Right forelimb (tissue), 1 donor: ENCODE measurements at places on chromosomes 11 and 22.
A peak's percentile ranks its signal among the peaks of the same experiment; 100 is the strongest.

DNA sequence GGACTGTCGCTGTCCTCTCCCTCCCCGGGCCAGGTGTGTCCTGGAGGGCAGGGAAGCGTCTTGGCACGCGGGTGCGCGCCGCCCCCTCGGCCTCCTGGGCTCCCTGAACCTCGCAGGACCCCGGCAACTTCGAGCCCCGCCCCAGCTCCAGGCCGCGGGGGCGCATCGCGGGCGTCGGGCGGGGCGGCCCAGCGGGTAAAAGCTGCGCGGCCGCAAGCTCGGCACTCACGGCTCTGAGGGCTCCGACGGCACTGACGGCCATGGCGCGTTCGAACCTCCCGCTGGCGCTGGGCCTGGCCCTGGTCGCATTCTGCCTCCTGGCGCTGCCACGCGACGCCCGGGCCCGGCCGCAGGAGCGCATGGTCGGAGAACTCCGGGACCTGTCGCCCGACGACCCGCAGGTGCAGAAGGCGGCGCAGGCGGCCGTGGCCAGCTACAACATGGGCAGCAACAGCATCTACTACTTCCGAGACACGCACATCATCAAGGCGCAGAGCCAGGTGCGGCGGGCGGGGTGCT lies at the start of gene CST6:
Gene CST6, plus strand, starts transcription at position 224 of the 519 bp plus-strand sequence. Its CDS starts 37 bp downstream, at position 261.
- no peak for DNase-seq

- DNase-seq = no peak
Measured at GRCh38 chr11:111531687-111532364, 8.7 kb upstream of the LAYN start.

DNA sequence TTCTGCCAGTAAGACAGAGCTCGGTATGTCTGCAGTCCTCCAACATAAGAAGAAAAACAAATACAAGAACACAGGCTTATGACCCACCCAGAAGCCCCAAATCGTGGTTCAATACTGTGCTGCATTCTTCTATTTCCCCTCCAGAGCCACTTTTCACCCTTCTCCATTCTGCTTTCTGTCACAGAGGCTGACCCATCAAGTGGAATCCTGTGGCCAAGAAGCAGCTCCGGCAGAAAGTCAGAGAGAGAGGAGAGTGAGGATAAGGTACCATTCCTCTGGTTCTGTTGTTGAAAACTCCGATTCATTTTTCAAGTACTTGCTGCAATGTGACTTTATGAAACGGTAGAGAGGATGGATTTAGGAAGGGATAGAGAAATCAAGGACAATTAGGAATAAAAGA lies 30.4 kb downstream of the PGM2L1 start:
- DNase-seq = no peak

GRCh38 chr11:95229993-95230809 lies 801 bp downstream of the SESN3 start:
- peak; percentile 73 for DNase-seq

GRCh38 chr11:47991894-47992293 lies 11.5 kb downstream of the PTPRJ start:
- no peak for DNase-seq

DNA sequence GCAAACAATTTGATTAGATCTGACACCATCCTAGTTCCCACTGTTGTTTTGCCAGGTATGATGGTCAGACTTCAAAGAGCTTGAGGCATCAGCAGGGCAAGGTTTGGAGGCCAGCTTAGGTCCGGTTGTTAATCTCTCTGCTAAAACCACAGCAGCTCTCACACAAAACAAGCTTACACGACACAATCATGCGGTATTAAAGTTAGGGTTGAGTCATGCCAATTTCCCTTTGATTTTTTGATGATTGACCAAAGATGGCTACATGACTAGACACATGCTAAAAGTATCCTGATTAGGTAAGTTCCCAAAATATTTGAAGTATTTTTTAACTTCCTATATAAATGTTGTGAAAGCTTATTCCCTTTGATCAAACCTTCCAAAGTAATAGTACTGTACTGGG lies 145.9 kb downstream of the ELP4 start:
- DNase-seq = no peak

DNA sequence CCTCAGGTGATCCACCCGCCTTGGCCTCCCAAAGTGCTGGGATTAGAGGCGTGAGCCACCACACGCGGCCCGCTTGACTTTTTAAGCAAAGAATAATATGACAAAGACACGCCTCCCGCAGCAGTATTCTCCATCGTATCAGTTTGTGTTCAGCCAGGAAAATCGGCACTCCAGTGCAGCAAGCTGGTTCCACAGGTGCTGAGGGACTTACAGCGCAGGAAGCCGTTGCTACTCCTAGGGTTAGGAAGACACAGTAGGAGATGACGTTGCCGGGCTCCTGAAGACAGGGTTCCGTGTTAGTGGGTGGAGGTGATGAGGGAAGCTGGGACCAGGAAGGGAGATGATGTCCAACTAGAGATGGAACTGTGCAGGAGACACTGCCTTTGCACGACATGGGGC lies 65.8 kb upstream of the CECR2 start:
- no peak for DNase-seq

DNA sequence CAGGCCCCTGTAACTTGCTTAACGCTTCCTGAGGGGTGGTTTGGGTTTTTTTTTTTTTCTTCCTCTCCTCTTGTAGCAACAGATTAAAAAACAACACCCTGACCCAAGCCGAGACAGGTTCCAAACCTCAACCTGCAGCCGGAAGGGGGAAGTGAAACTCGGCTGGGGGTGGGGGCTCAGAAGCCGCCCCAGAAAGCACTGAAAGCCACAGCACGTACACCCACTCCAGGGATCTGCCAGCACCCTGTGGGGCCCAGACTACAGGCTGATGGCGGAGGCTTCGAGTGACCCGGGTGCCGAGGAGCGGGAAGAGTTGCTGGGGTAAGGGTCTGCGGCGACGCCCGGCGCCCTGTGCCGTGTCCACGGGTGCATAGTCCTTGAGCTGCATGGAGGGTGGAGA lies at the start of gene LSP1:
Gene LSP1, plus strand, starts transcription at position 208 of the 400 bp plus-strand sequence. Its CDS starts 61 bp downstream, at position 269.
- DNase-seq = no peak

- no peak for DNase-seq
Measured at GRCh38 chr11:61333550-61334433, 764 bp downstream of the TKFC start.

DNA sequence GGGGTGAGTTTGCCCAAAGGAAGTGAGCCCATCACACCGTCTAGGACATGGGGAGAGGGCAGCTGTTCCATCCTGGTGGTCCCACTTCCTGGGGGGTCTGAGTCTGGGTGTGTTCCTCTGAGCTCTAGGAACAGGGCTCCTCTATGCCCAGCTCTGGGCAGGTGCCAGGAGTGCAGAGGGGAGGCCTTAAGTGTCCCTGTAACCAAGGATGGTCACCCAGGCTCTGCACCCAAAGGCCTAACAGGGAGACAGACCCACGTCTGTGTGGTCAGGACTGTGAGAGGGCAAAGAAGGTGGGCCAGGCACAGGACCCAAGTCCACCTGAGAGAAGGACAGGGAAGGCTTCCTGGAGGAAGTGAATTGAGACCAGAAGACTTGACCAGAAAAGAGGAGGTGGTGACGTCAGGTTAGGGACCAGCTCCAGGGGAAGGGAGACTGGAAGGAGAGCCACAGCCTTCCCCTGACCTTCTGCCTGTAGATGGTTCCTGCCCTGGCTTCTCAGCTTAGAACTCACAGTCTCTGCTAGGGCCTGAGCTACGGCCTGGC lies 11.3 kb upstream of the TCF20 start:
- no peak for DNase-seq

- no peak for DNase-seq
Measured at GRCh38 chr11:19218216-19218615, 16.4 kb upstream of the CSRP3 start.

DNA sequence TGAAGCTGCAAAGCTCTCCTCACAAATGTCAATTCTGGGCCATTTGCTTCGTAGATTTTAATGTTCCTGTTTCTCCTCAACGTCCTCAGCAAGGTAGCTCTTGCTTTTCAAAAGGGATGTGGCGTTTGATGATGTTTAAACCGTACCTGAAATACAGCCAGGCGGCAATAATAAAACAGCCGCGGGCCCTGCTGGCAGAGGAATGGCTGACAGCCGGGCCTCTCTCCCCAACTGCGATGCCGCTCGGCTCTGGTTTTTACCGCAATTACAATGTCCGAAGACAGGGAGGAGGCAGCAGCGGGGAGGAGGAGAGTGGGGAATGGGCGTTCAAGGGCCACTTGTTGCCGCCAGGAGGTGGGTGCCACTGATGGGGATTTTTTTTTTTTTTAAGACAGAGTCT lies 27.5 kb downstream of the MACROD1 start:
- DNase-seq = no peak

DNA sequence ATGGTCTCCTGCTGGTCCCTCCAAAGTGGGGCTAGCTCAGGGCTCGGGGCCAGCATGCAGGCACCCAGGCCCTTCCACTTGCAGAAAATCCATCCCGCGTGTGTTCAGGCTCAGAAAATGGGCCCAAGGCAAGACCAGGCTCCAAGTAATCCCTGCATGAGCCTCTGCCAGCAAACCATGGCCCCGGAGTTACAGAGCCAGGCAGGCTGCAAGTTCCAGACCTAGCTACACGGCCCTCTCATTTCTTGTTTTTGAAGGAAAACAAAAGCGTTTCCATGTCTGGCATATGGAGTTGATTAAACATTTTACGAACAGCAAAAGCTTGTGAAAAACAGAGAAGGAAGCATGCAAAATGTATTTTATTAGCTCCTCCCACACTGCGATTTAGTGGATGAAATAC lies 29.7 kb downstream of the KIAA0930 start:
- no peak for DNase-seq

- DNase-seq = no peak
Measured at GRCh38 chr11:104798789-104799188, 99.5 kb downstream of the CASP12 start.

GRCh38 chr11:130118636-130119387 lies 40.8 kb upstream of the ST14 start:
- DNase-seq = no peak

GRCh38 chr22:40449676-40450035 lies 79.3 kb downstream of the SGSM3 start:
- DNase-seq = no peak
